ENCODE measurements at places on chromosomes 2 and 18.

DNA sequence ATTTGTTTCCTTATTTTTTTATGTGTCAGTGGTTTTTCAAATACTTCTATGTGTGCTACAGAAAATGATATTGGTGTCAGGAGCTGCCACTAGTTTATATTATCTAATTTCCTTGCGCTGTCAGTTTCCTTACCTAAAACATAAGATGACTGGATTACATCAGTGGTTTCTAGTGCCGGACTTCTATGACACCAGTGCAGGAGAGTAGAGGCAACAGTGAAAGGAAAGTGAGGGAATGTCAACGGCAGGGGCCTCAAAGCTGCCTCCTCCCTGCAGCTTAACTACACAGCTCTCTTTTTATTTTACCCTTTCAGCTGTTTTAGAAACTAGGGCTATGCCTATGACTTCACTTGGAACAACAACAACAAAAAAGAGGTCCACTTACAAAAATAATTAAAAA, 6.5 kb downstream of the ERBB4 start:
- no peak for DNase-seq

DNA sequence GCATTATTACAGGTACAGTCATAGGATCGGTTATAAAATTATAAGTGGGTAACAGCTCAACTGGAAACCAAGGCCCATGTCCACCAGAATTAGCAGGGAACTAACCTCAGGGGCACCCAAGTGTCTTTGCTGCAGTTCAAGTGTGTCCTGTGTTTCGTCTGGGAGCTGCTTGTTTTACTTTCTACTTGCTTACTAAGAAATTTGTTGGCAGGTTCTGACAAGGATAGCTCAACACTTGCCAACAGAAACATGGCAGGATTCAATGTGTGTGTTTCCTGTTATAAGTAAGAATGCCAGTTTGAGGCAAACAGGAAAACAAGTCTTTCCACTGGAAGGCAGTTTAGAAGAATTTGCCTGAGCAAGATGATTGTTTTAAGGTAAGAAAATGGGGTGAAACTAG, 104.5 kb downstream of the EPHA4 start:
- DNase-seq: no peak

GRCh38 chr2:200230716-200231115, 75.8 kb upstream of the SPATS2L start:
- DNase-seq: no peak

- DNase-seq: no peak
Observed at GRCh38 chr2:71714601-71715240, 261.4 kb downstream of the DYSF start.

- no peak for DNase-seq
Observed at GRCh38 chr2:99035920-99036319, 99.9 kb upstream of the CRACDL start.

GRCh38 chr2:42799881-42800280, 7.5 kb upstream of the HAAO start:
- DNase-seq: no peak

DNA sequence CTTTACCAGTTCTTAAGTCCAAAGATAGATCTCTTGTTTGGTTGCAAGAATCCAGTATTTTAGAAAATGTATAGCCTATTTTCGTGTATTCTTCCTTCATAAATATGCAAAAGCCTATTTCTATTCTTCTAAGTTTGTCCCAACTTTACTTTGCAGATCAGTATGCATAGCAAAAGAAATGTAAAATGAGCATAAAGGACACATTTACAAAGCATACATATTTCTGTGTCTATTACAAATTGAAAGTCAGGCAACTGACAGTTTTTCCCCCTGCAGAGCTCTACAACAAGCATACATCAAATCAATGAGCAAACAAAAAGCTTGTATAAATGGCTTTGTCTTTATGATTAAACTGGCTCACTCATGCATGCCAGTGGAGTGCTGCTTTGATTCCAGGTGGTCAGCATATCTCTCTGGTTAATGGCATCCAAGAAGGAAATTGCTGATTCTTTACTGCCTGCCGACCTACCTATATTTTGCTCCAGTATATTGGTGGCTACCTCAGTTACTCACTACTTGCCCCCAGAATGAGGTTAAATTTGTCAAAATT, 10.0 kb upstream of the VPS54 start:
- no peak for DNase-seq

DNA sequence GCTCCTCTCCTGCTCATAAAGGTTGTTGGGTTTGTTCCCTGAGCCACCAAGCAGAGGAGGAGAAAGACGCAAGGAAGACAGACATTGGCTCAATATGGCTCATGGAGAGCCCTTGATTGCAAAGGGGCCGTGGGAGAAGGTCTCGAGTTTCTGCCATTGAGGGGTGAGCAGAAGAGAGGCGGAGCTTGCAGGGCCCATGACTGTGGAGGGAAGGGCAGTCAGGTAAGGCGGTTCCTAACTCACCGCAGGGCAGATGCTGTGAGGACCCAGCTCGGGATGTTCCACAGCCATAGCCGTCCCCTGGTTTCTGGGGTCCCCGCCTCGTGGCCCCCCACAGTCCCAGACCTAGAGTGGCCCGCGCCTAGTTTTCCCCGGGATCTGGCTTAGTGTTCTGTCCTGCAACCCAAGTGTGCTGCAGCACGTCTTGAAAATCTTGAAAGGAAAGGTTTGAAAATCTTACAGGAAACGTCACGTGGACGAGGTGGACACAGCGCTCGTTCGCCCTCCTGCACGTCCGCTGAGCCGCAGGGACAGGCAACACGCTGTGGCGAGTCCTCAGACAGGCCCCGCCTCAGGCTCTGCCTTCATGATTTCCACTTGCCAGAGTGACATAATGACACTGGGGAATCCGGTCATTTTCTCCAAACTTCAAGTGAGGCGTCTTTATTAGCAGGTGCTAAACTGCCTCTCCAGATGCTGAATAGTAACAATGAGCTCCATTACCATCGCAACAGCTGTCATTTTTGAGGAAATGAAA, 105.5 kb upstream of the HDAC4 start:
- no peak for DNase-seq

DNA sequence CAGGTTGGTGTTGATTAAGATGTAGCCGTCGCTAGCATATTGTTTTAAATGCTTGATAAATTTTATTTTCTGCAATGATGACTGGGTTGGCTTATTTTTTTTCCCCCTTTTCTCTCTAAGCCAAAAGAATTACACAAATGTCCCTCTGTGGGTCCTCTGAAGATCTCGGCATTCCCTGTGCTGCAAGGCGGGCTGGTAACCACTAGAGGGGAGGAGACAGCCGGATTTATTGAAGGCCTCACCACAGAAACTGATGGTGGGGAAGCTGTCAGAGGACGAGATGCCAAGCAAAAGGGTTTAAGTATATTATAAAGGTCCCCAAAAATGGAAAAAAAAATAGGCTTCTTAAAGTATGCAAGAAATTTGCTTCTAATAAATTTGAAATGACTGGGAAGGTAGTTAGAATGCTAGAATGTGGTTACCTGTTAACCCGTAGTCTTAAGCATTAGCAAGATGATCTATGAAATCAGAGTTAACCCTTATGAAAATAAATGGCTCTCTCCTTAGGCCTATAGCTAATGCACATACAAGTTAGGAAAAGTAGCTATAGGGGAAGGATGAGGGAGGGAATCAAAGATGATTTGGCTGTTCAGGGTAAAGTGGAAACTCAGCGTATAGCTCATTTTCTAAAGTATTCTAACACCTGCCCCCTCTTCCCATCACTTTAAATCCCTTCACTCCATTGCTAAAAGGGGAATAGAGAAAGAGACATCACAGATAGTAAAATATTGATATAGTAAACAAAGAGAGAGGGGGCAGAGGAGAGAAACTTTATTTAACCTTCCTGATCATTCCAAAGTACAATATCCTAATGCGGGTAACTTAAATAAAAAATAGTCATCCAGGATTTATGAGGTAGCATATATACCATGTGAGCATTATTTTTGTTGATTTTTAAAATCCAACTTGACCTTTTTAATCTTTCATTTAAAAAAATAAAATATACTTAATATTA, 894.5 kb upstream of the POU3F3 start:
- DNase-seq: no peak

DNA sequence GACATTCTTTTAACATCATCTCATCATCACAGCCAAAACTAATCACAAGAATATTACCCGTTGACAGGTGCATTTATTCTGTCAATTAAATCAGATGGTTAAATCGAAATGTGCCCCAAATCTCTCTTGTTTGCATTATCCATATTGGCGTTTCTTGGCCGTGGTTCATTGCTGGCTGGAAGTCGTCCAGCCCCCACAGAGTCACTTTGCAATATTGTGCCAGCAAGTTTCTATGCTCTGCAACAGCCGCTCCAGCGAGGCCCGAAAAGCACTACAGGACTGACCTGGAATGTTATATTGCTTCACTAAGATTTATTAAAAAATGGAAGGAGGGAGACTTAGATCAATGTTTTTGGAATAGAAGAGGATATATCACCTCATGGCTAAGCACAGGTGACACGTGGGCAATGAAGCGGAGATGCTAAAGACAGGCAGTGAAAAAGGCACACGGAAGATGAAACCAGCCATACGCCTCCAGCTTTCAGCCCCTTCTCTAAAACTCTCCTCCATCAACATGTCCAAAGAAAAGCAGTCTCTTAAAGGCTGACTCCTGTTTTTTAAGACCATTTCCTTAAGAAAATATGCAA, 176.8 kb upstream of the VRK2 start:
- no peak for DNase-seq

- no peak for DNase-seq
Observed at GRCh38 chr18:47284721-47285395, 33.4 kb upstream of the SKOR2 start.

DNA sequence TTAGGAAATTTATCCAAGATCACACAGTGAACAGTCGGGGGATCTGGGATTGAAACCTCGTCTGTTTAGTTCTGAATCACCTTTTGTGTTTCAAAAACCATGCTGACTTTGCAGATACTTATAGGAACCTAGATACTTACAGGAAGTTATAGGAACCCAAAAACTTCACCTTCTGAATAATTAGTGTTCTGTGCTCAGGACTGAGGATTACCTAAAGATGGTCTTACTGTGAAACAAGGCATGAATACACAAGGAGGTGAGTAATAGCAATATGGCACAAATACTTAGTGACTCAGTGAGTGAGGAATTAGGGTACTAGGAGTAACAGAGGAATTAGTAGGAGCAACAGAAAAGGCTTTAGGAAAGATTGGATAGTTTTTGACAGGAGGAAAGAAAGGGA, 145.5 kb downstream of the LRATD1 start:
- no peak for DNase-seq

DNA sequence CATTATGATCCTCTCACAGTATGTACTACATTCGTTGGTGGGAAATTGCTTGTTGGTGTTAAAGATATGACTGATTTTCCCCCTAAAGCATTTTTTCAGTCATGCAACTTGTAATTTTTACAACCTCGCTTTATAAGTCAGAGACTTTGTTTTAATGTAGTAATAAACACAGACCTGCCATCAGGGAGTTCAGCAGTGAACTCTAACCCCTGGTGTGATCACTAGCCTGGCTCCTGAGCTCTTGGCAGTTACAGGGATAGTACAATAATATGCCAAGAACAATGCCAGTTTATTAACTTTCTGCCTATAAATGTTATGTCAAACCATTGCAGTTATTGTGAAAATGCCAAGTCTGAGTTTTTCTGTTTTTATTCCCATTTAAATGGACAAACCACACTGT, 93.8 kb downstream of the EDAR start:
- no peak for DNase-seq

DNA sequence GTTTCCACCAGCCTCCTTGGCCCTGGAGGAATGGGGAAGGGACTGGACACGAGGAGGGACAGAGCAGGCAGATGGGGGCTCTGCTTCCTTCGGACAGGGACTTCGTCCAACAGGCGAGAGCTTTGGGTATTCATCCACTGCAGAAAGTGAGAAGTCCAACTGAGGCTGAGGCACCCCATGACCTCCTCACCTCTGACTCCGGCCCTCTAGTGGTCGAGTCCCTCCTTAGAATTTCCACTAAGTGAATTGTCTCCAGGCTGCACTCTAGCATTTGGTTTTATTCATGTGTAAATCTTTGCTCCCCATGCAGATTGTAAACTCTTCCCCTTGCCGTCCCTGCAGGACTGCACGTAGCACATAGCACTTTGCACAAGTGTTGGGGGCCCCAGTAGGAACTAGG, 75.6 kb downstream of the TMEM247 start:
- DNase-seq: no peak

DNA sequence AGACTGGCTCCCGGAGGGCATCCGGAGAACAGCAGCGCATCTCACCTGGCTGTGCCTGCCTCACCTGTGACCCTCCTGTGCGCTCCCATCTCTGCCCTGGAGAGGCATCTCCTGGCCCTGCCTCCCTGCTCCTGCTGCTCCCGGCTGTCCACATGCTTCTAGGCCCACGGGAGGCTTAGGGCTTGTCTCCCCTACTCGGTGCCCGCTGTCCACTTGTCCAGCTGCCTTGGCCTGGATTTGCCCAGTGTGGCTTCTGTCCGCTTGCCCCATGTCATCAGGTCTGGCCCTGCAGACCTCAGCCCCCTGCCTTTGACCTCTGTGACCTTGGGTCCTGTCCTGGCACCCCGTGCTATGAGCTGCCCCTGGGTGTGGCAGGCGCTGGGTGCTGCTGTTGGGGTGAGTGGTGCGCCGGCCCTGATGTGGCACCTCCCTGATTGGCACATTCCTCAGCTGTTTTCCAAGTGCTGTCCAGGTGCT, 4.5 kb downstream of the BOK start:
- no peak for DNase-seq

DNA sequence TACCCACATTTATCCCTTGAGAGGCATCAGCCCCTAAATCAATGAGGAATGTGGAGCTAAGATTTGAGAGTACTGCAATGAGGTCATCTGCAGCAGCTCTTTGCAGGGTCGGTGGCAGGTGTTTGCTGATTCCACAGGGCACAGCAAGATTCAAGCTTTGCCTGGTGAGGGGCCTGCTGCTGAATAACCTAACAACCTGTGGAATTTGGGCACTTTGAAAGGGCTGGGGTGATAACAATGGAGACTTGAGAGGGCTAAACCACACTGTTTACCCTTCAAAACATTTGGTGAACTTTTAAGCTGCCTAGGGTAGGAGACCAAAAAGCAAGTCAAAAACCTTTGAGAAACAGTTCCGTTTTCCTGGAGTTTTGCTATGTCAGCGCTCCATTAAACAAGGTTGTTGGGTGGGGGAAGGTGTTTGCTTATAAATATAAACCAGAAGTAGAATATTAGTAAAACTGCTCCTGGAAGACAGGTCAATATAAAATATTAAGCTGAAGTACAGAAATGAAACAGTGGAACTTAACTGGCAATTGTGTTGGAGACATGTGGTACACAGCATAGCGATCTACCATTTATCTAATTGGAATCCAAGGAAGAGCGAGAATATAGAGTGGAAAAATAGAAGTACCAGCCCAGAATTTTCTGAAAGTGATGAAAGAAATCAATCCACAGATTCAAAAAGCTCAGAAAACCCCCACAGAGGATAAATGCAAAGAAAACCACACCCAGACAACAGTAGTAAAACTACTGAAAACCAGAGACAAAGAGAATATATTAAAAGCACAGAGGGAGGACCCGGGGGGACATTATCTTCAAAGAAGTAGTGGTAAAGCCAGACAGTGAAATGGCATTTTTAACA, 15.7 kb downstream of the COPS8 start:
- DNase-seq: no peak

Data from cerebellar nuclear complex (tissue), 1 donor.